ENCODE measurements at places on chromosomes 6 and 20.
A peak's percentile ranks its signal among the peaks of the same experiment; 100 is the strongest.

- DNase-seq, result no peak
These were observed 37.1 kb upstream of the RIN2 start for GRCh38 chr20:19720991-19721390.

DNA sequence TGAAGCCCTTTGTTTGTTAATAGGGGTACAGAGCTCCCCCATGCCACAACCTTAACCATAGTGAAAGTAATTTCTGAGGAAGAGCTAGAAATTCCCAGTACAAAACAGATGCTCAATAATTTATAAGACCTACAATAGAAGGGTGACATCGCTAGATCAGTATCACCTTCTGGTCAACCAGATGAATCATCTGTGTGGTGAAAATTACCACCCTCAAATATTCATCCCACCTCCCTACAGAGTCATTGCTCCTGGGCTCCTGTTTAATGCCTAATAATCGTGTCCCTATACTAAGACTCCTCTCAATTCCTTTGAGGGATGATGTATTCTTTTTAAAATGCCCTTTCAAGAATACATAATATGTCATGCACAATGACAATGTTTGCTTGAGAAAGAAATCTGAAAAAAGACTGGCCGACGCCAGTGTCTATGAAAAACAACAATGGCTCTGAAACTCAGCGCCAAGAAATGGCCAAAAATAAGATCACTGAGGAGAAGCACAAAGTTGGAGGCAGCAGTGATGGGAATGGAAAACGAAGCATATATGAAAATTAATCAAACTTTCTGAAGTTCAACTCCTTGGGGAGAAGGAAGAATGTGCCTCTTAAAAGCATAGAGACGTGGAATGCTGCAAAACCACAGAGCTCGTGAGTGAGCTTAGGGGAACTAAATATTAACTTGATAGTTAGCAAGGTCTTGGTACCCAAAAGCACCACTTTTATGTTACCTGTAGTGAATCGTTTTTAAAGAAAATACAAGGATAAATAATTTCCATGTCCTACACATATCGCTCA lies 11.0 kb upstream of the ADGRF5 start:
- no peak for DNase-seq

DNA sequence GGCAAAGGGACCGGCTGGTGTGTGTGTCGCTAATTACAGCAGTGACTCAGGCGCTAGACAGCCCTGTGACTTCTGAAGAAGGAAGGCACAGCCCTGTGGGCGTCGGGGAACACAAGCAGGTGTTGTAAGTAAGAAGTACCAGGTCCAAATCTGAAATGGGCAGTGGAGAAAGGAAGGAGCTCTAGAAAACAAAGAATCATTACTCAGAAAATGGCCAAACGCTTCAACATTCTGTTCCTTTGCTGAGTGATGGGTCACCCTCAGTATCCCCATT lies 106.8 kb downstream of the PXDC1 start:
- DNase-seq, result no peak

GRCh38 chr20:41048461-41049301 lies 20.1 kb downstream of the TOP1 start:
- DNase-seq, result peak; percentile 93

GRCh38 chr20:48791666-48792071 lies 36.1 kb downstream of the PREX1 start:
- DNase-seq, result no peak

- no peak for DNase-seq
These were observed 6.3 kb downstream of the PPP1R3G start for GRCh38 chr6:5091210-5092069.

GRCh38 chr6:168137024-168137423 lies 58.0 kb upstream of the FRMD1 start:
- no peak for DNase-seq

- DNase-seq, result no peak
These were observed 590.6 kb downstream of the QKI start for GRCh38 chr6:164005004-164005711.

DNA sequence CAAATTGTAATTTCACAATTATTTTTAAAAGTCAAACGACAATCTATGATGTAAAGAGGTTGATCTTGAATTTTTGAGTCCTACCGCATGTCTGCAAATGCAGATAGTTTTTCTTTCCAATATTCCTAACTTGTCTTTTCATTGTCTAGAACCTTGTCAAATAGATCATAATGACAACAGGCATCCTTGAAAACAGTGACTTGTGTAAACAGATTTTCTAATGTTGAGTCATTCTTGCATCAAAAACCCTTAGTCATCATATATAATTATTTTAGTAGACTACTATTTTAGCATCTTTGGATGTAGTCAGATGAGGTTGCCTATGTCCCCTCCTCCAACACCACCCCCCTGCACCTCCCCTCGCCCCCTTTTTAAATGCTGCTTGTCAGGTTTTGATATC lies 43.8 kb downstream of the BMP6 start:
- no peak for DNase-seq

- no peak for DNase-seq
These were observed 122.9 kb upstream of the MMS22L start for GRCh38 chr6:97405818-97406409.

DNA sequence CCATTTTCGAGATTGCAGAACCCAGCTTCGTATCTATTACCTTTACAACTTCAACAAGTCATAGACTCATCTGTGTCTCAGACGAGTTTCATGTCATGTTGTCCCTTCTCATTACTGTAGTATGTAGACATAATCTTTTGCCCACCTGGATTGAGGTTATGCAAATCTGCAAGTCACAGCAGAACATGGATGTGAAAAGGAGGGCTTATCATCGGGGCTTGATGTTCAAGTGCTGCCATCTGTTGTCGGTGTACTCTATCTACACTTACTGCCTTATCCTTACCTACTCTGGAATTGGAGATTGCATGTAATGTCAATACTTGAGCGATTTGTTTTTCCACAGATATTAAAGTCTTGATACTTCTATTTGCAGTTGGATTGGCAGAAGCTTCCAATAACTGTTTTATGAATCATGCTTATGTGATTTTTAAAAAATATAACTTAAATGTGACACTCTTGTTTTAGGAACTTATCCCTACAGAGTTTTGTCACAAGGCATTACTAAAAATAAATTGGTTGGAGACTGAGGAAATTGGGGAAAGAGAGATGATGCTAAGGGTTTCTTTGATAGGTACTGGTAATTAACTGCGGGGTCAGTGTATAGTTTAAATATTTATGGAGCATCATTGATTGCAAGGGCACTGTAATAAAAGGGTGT lies 3.0 kb upstream of the GOPC start:
- DNase-seq, result peak; percentile 79

GRCh38 chr6:42237857-42238256 lies 20.2 kb upstream of the MRPS10 start:
- DNase-seq, result no peak

DNA sequence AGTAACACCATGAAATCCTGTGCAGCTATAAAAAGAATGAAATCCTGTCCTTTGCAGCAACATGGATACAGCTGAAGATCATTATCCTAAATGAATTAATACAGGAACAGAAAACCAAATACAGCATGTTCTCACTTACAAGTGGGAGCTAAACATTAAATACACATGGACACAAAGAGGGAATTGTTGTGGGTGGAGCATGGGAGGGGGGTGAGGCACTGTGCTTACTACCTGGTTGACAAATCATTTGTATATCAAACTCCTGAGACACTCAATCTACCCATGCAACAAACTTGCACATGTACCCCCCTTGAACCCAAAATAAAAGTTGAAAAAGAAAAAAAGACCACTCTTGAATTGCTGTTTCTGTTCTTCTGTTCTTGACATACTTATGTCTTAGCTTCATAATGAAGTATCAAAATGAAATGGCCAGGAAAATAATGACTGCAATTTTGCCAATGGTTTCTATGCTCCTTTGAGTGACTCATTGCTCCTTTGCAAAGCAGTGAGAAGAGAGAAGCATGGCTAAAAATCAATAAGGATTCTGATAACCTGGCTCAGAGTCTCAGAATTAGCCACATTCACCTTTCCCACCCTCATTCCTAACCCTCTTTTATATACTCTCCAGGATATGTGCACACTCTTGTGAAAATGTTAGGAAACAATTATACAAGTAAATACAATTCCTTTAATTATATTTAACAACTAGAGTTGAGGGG lies 71.0 kb downstream of the CYP39A1 start:
- no peak for DNase-seq

GRCh38 chr20:20754714-20755113 lies 42.3 kb upstream of the RALGAPA2 start:
- DNase-seq, result no peak

- no peak for DNase-seq
These were observed 107.0 kb downstream of the HUS1B start for GRCh38 chr6:549906-550305.

DNA sequence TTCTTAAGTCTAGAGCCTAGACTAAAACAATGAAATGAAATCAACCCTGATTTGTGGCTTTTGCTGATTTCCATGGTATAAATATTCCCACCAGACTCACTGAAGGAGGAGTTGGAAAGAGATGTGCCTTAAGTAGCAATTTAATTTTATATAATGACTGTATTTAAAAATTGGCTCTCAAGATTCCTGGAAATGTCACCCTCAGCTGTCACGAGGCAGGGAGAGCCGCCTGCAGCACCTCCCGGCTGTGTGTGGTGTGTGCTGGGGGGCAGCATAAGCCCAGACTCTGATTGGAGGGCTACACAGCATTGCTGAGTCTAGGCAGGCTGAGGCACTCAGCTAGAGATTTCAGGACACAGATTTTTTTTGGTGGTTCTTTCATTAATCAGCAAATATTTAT lies 40.6 kb upstream of the TMEM181 start:
- DNase-seq, result no peak

- no peak for DNase-seq
These were observed 139.4 kb upstream of the ID4 start for GRCh38 chr6:19697744-19698290.

- no peak for DNase-seq
These were observed 39.3 kb upstream of the ID1 start for GRCh38 chr20:31565699-31566318.

DNA sequence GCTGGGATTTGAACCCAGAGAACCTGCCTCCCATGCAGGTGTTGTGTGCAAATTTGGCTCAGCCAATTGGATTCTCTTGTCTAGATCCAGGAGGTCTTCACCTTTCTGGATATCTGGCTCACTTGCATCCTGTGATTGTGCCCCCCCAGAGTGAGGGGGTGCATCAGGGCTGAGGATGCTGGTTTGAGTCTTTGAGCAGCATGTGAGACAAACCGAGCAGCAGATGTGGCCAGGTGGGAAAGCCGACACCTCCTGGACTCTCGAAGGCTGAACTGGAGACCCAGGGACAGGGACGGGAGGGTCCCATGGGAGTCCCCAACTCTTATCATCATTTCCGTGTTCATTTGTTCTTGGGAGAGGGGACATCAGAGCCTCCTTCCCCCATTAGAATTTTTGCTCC lies 30.6 kb upstream of the SULF2 start:
- DNase-seq, result no peak

- DNase-seq, result peak; percentile 61
These were observed 8.4 kb upstream of the NUP153 start for GRCh38 chr6:17714879-17715851.

DNA sequence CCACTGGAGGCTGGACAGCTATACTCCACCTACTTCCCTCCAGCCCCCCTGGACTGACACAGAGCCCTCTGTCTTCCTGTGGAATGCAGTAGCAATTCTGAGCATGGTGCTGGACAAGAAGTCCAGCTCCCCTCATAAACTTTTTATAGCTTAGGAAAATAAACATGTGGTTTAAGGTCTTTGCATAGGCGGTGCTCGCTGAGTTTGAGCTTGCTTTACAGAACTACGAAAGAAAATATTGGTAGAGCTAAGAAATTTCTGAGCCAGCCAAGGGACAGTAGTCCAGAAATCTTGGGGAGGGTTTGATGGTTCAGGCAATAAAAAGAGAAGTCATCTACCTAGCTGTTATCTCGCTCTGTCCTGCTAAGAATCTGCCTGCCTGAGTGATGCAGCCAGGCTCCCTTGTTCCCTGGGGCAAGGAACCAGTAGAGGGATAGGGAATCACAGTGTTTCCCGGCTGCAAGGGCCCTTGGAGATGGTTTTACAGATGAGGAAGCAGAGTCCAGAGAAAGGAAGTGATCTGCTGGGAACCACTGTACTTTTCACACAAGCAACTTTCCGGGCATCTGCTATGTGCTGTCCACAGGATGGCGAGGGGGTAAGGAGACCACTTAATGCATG lies 343.4 kb downstream of the CDC5L start:
- DNase-seq, result no peak

DNA sequence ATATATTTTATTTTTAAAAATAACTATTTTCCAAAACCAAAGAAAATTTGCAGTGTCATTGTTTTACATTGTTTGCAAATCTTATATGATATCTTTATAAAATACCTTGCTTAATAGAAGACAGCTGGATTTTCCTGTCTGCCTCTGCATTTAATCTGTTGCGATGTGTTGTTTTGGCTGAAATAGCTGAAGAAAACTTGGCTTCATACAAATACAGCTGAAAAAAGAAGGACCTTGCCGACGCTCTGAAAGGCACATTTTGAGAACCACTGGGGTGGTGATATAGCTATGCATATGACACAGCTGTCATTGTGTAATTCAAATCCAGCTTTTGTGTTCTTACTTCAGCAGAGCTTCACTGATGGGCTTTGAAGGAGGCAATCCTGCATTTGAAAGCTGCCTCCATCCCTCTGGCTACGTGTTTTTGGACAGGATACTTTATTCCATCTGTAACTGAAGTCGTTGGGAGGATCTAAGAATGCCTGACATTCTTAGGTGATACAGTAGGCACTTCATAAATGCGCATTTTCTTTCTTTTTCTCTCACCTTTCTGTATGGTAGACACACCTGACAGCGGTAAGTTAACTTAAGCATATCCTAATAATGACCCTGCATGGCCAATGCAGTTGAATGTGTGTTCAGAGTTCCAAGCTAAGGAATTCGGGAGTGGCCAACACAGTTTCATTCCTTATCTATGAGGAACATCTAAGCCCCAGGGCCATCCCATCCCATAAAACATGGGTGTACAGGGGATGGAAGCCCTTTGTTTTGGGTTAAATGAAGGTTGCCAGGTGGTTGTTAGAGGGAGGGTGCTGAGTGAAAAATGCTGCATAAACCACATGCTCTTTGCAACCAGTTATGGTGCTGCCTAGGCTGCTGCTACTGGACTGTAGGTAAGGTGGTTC lies 213.0 kb downstream of the TFAP2A start:
- DNase-seq, result no peak

Data from KBM-7 (cell line).